ENCODE measurements at places on chromosomes 6 and 20.
A peak's percentile ranks its signal among the peaks of the same experiment; 100 is the strongest.

DNA sequence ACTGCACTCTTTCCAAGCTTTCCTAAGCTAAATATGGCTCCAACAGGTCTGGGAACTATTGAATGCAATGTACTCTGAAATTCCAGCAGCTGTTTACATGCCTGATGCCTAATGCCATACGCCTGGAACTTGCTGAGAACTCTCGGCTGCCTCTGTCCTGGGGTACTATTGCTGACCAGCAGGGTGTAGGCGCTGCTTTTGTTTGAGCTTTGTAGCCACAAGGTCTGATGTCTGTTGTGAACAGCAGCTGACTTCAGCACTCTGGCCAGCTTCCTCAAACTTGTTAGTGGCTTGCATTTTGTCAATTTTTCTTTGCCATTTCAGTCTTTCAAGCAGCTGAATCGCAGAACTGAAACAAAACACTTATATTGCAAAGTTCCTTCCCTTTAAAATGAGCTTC is 26.7 kb downstream of the SAYSD1 start:
- DNase-seq, result peak; percentile 80

- no peak for DNase-seq
Observed at GRCh38 chr6:146883640-146884531, 285.1 kb downstream of the ADGB start.

DNA sequence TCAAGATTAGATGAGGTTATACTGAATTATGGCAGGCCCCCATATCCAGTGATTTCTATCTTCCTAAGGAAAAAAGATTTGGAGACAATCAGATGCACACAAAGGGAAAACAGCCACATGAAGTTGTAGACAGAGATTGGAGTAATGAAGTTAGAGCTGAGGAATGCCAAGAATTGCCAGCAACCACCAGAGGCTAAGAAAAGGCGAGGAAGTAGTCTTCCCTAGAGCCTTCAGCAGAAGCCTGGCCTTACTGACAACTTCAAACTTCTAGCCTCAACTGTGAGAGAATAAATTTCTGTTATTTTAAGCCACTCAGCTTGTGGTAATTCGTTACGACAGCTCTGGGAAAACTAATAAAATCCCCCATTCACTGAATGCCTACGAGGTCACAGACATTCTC is 473.9 kb downstream of the COL12A1 start:
- DNase-seq, result no peak

DNA sequence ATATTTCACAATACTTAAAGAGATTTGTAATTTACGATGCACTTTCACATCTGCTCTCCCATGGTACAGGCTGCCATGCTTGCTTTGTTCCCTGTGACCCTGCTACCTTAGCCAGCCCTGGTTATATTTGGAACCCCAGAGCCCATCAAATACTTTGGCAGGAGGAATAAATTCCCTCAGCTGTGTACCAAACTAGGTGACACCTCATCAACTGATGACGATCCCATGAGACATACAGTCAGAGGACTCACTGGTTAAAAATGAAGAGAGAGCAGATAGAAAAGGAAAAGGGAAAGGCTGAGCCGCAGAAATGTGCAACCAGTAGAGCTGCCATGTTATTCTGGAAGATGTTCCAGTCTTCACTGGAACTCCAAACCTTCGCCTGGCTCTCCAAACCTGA is 120.0 kb downstream of the SIM1 start:
- no peak for DNase-seq

- DNase-seq, result no peak
Observed at GRCh38 chr6:85044361-85044760, 280.0 kb upstream of the TBX18 start.

- no peak for DNase-seq
Observed at GRCh38 chr20:63005862-63006539, 763 bp downstream of the BHLHE23 start.

DNA sequence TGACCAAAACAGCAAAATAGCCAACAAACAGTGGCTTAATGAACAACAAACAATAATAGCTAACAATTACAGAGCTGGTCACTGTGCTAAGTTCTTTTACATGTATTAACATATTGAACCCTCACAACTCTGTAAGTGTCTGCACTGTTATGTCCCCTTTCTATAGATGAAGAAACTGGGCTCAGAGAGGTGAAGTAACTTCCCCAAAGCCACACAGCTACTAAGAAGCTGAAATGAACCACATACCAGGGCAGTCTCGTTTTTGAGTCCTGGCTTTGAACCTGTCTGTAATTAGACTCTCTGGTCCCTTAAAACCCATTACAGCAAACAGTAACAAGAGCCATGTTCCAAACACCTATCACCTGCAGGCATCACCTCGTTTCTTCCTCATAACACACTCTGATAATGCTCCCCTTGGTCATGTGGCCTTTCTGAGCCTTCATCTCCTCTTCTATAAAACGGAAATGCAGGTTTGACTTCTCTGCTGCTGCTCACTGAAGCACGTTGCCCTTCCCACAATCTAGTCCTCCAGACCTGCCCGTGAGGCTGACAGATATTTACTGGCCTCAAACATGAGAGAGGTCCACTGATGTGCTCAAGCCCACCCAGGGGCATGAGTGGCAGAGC is 23.3 kb downstream of the KCNK15 start:
- no peak for DNase-seq

DNA sequence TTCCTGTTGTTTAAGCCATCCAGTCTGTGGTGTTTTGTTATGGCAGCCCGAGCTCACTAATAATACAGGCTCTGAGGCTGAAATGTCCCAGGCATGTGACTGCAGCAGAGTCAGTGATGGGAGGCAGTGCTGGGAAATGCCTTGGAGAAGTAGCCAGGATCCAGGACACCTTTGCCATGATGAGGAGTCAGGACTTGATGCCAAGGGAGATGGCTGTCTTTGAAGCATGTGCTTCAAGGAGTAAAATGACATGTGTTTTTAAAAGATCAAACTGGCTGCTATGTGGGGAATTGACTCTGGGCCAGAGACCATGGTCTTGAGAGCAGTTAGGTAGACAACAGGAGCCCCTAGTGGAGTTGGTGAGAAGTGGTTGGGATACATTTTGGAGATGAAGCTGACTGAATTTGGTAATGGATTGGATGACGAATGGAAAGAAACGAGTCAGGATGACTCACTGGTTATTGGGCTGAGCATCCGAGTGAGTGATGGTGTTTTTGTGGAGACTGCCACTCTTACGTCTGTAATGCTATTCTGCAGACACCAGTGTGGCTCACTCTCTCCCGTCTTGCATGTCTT is 322.2 kb downstream of the PLCB1 start:
- DNase-seq, result no peak

- DNase-seq, result no peak
Observed at GRCh38 chr6:83062225-83062624, 3.4 kb downstream of the UBE3D start.

DNA sequence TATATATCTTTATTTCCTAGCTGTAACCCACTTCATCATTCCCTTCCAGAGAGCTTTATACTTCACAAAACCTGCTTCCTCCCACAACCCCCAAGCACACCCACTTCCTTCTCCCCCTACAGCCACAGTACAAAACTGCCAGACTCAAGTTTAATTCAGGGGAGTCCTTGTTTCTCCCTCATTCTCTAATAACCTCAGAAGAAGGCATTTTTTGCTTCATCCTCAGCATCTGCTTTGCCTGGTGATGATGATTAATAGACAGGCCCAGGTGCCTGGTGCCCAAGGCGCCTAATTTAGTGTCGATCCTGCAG is 414.3 kb downstream of the KIF16B start:
- no peak for DNase-seq

GRCh38 chr6:35483490-35483889 is 13.4 kb downstream of the TEAD3 start:
- DNase-seq, result no peak

DNA sequence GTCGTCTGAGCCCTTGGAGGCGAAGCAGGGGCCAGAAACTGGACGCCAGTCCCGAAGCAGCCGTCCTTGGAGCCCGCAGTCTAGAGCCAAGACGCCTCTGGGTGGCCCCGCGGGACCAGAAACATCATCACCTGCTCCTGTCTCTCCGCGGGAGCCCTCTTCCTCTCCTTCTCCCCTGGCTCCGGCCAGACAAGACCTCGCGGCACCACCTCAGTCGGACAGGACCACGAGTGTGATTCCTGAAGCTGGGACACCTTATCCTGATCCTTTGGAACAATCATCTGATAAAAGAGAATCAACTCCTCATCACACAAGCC is 416 bp downstream of the RSPH4A start:
- DNase-seq, result peak; percentile 62

DNA sequence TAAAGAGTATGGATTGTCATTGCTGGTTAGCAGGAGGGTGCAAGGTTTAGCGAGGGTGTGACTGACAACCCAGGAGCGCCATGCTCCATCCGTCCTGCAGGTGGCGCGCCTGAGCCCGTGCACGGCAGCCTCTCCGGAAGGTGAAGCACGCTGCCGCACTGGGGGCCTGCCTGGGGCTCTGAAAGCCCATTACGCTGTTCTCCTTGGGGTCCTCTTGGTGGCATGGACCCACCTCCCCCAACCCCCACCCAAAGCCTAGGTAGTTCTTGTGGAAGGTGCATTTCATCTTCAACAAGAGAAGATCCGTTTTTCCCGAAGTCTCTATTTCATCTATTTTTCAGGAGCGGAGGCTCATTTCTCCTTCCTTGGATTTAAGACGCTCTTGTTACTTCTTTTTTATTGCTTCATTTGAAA is 197.4 kb upstream of the KCNG1 start:
- peak; percentile 71 for DNase-seq

- DNase-seq, result no peak
Observed at GRCh38 chr20:17969278-17969883, 563 bp downstream of the MGME1 start.

DNA sequence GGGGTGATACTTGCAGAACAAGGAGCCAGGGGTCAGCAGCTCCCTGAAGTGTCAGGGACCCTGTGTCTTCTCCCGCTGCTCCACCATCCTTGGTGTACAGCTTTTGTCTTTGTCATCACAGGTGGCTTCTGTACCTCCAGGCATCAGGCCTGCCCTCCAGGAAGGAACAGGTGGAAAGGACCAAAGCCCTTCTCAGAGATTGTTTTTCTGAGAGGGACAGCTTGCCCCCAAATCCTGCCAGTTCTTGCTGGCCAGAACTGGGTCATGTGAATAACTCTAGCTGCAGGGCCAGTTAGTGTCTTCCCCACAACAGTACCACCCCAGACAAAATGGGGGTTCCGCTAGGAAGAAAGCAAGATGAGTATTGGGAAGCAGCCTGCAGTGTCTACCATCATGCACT is 31.4 kb downstream of the SNPH start:
- DNase-seq, result no peak

DNA sequence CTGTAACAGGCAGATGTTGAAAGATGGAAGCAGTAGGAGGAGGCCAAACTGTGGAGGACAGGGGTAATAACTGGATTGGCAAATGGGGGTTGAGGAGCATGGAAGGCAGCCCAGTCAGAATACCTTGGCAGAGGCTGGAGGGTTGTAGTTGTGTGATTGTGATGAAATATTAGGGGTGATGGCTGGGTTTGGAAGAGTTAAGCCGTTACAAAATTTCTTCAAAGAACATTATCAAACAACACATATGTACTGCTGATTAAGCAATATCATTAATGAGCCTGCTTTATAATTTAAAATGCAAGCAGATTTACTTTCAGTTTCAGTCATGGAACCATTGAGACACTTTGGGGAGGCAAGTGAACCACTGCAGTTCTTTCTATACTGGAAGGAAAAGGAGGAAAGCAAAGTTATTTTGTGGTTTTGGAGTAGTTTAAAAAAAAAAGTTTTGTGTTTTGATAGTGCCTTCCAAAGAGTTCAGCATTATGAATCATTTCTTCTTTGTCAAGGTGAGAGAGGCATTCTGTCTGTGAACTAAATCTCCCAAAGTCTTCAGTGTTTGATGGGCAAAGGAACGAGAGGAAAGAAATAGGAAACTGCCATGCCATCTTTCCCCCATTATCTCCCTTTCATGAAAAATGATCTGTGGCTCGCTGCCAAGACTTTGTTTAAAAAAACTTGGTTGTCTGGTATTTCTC is 20.7 kb downstream of the FOXO3 start:
- no peak for DNase-seq

- no peak for DNase-seq
Observed at GRCh38 chr6:111666847-111667246, 61.2 kb upstream of the TRAF3IP2 start.

- DNase-seq, result peak; percentile 89
Observed at GRCh38 chr6:34888874-34889555, at the start of gene ANKS1A. TSS of gene ANKS1A (plus strand) at chr6:34889255. CDS start at chr6:34889403, 148 bp downstream.

GRCh38 chr20:2687514-2687913 is 5.1 kb upstream of the EBF4 start:
- DNase-seq, result no peak

GRCh38 chr6:138543657-138544056 is 44.4 kb upstream of the NHSL1 start:
- no peak for DNase-seq

- no peak for DNase-seq
Observed at GRCh38 chr6:11097476-11097875, 3.8 kb downstream of the SMIM13 start.

DNA sequence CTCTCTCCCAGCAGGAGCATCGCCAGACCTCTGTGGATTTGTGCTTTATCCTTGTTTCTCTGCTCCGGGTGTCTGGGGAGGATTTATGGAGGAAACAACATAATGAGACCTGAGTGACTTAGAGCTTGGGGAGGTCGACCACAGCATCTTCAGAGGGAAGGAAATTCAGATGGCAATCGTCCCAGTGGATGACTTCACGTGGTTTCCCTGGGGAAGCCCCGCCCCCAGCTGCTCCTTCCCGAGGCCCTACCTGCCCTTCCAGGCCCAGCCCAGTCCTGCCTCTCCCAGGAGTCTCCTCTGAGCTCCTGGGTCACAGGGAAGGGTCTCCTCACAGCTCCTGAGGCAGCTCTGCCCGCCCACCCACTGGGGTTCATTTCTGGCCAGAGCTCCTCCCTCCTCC is 430.3 kb upstream of the SULF2 start:
- no peak for DNase-seq

DNA sequence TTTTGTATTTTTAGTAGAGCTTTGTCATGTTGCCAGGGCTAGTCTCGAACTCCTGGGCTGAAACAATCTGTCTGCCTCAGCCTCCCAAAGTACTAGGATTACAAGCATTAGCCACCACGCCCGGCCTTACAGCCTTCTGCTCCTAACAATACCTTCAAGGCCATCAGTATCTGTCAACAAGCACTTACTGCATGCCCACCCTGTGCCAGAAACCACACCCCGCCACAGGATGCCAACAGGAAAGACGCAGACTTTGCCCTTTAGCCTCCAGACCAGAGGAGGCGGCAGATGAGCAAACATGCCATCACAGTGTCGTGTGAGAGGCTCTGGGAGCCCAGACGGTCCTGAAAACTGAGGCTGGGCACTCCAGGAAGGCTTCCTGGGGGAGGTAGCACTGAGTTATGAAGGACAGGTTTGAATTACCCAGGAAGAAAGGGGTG is 34.7 kb upstream of the TGM3 start:
- DNase-seq, result no peak

DNA sequence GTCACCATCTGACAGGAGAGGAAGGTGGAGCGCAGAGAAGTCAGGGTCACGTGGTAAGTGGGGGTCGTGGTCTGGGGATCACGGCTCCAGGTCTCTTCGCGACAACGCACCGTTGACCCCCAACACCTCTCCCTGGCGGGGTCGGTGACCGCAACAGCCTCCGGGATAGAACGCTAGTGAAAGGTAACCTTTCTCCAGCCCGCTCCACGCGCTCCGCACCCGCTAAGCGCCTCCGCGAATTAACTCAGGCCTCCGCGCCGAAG is 600 bp upstream of the SYNJ2 start:
- DNase-seq, result no peak

- no peak for DNase-seq
Observed at GRCh38 chr6:108464418-108465097, 96.2 kb upstream of the FOXO3 start.

All from ecto neural progenitor cell (in vitro differentiated cells).